ENCODE measurements at places on chromosomes 3 and 15.

GRCh38 chr3:141403576-141403975 is 35.3 kb downstream of the ZBTB38 start:
- no peak for DNase-seq

- DNase-seq: no peak
Measured at GRCh38 chr3:62621176-62621575, 247.8 kb upstream of the FEZF2 start.

GRCh38 chr15:72034859-72035650 is 82.9 kb downstream of the MYO9A start:
- no peak for DNase-seq

- no peak for DNase-seq
Measured at GRCh38 chr15:79066391-79067071, 24.0 kb downstream of the RASGRF1 start.

GRCh38 chr3:14869917-14870782 is 51.4 kb downstream of the FGD5 start:
- DNase-seq: no peak

GRCh38 chr15:58528188-58528870 is 96.5 kb downstream of the LIPC start:
- no peak for DNase-seq

GRCh38 chr3:98623572-98624280 is 30.3 kb upstream of the CPOX start:
- no peak for DNase-seq

DNA sequence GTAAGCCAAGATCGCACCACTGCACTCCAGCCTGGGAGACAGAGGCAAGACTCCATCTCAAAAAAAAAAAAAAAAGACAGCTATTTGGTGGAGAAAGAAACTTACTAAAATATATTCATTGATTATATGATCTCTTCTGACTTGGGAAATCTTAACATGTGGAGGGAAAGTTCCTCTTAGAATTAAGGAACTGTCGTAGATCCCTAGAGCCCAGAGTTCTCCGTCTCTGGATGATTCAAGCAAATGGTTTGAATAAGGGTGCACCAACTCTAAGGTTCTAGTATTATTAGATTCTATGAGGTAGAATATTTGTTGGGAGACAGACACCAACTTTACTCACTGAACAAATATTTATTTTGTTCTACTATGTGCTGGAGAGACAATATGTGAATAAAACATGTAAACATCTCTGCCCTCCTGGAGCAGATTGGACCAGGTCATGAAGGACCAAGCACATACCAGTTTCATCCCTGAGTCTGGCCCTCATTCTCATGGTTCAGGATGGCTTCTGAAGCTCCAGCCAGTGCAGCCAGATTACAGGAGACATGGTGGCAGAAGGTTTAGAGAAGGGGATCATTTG is 129.7 kb downstream of the MITF start:
- DNase-seq: no peak

GRCh38 chr15:38129531-38130204 is 123.0 kb upstream of the SPRED1 start:
- DNase-seq: peak; percentile 83

DNA sequence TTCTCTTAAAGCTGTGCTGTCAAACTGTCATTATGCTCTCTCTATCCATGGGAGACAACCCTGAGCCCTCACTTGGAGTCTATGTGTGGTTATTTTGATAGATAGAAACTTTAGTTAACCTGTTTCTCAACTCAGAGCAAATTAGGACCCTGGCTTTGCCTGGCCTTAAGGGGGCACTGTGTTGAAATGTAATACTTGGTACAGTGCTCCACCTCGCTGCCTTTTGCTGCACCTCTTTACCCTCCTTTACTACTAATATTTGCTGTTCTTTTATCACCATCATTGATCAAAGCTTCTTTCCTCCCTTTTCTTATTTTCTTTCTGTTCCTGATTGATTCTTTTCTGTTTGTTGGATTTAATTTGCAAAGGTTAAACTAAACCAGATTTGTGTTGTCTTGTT is 34.3 kb downstream of the STT3B start:
- no peak for DNase-seq

- no peak for DNase-seq
Measured at GRCh38 chr15:70348581-70349344, 251.0 kb upstream of the TLE3 start.

DNA sequence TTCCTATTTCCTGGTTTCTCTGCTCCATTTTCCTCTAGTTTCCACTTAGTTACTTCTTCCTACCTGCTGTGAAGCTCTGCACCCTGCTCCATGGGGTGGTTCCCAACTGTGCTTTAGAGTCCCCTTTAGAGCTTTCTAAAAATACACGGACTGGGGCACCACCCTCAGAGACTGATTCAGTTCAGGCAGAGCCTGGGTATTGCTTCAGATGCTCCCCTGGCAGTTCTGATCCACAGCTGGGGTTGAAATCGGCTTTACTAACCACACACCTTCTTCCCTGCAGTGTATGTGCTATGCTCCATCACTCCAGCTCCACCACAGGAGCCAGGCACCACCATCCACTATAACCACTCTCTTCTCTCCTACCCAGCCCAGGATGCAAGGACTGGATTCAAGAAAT is 12.6 kb downstream of the ANP32A start:
- no peak for DNase-seq

DNA sequence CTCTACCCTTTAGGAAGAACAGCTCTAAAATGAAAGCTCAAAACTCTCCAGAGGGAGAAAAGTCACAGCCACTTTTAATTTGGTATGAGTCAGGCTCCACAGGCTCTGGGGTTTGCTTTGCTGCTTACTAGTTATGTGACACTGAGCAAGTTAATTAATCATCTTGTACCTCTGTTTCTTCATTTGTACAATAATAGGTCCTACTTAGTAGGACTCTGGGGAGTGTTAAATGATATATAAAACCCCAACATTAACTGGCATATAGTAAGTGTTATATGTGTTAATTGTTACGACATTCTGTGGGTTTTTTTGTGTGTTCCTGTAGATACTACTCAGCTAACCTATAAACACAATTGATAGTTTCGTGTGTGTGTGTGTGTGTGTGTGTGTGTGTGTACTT is 6.6 kb downstream of the ACKR2 start:
- DNase-seq: no peak

GRCh38 chr15:74174219-74174957 is 878 bp downstream of the ISLR start:
- DNase-seq: no peak

GRCh38 chr3:52546111-52546901 is 9.9 kb downstream of the UQCC5 start:
- DNase-seq: no peak

GRCh38 chr15:52010633-52011595 is 8.1 kb upstream of the MAPK6 start:
- DNase-seq: no peak

DNA sequence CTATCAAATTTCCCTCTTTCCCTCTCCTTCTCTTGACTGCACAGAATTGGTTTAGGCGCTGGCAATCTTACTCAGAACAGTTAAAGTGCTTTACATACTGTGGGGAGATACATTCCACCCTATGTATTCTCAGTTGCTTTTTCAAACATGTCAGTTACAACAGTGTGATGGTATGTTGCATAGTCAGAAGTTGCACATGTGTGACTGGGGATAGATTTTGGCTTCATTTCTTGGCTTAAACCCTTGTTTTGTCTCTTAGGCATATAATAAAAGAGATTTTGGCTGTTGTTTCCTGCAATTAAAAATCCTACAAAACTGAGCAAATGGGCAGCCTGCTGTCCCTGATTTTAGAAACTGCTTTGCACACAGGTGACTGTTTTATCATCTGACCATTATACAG is 86.7 kb downstream of the PIK3R4 start:
- DNase-seq: no peak

- DNase-seq: no peak
Measured at GRCh38 chr15:85597155-85597815, 197.4 kb downstream of the KLHL25 start.

GRCh38 chr15:70669006-70669602 is 94.3 kb downstream of the UACA start:
- no peak for DNase-seq

DNA sequence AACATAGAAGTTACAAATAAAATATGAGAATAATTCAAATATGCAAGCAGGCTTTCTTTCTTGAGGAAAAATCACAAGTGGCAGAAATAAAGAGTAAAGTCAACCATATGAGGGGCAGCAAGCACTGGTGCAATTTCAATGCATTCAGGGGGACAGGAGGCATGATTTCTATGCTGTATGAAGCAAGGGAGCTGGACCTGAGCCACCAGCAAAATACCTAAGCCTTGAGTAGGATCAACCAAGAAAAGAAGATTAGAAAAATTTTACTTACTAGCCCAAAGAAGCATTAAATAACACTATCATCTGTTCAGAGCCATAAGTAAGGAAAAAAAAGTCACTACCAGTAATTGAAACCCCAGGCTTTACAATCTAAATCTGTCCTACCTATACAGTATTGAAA is 6.3 kb downstream of the ADGRG7 start:
- DNase-seq: no peak

- no peak for DNase-seq
Measured at GRCh38 chr3:116322750-116323375, 122.4 kb downstream of the LSAMP start.

GRCh38 chr15:49085696-49086459 is 39.6 kb upstream of the SECISBP2L start:
- no peak for DNase-seq

GRCh38 chr3:139310474-139310933 is 33.3 kb upstream of the MRPS22 start:
- no peak for DNase-seq

DNA sequence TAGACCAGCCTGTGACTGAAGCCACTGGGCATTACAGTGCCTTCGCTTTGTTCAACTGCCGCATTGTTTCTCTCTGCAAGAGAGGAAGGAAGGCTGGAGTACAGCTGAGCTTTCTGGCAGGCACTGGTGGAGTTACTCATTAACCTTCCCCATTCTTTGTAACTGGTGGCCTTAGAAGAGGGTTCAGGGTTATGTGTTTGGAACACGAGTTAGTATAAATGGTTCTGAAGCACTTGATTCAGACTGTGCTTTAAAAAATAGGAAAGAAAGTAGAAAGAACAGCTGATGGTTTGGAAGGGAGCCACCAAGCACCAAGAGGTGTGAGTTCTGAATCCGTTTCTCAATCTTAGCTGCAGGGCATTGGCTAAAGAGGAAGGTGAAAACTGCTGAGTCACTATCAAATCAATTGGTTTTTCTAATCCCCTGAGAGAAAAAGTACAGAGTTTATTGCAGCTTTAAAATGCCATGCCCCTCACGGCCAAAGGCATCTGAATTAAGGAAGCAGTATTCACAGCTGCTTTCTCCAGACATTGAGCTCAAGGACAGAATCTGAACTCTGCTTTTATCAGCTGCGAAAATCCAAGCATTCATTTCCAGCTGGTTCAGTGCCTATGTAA is 3.6 kb downstream of the HGD start:
- no peak for DNase-seq

- no peak for DNase-seq
Measured at GRCh38 chr3:81743096-81744025, 18.1 kb downstream of the GBE1 start.

DNA sequence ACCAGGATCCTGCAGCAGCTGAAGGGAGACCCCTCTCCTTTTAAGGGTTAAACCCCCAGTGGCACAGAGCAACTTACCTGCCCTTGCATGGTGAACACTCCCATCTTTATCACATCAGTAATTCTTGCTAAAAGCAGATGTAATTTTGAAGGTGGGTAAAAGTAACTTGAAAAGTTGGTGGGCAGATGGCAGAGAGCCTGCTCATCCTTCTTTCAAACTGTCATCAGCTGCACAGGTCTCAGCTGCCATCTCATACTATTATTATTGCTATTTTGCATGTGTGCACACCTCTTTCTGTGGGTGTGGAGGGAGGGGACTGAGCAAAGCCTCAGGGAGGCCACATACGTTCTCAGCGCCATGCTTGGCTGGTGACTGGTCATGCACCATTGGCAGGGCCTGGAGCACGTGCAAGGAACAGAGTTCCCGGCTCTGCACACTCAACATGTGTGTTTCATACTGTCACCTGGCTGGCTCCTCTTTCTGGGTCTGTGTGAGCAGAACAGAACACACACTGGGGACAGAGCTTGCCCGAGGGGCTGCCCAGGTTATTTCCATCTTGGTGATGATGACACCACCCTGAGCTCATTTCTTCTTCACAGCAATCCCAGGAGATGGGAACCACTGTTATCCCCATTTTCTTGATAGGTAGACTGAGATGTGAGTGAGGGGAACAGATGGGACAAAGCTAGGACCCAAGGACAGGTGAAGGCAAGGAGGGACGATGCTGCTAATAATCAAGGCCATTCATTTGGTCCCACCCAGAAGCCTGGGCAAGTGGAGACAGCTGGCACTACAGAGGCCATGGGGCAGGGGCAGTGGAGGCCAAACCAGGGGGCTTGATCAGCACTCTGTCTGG is 95.8 kb upstream of the KLF13 start:
- DNase-seq: no peak

DNA sequence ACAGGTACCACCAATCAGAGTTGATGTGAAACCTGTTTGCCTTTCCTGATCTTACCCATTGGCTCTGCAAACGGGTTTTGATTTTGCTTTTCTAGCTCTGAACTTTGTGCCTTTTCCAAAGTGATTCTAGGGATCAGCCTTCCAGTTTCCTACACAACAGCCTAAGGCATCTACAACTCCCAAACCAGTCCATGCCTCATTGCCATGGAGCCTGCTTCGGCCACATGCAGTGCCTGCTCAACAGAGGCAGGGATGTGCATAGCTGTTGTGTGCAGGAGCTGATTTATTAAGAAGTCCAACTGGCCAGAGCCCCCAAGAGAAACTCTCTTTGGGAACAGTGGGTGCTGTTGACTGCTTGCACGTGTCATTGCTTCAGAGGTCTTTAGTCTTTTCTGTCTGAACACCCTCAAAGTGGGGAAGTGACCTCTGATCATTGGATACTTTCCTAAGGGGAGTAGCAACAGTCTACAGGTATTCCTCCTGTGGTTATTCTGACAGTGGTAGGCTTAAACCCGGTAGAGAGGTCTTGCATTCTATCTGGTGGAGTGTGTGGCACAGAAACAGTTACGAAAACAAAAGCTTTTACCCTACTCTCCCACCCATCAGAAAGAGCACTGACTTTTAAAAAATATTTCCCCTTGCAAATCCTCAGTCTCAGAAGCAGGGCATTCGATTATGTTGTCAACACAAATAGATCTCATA is 36.6 kb upstream of the THSD4 start:
- DNase-seq: no peak

DNA sequence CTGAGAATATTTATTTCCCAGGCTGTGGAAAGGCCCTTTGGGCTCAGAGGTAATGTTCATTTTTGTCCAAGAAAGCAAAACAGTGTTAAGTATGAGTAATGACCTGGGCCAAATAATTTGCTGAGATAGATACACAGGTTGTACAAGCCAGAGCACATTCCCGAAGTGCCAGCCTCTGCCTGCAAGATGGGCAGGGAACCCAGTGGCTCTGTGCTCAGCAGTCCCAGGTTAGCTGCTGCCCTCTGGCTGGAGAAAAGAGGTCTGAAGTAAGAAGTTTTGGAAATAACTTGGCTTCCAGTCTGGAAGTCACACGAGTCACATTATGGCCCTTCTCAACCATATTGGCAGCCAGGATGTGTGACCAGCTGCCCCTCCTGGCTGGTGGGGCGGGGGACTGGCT is 20.2 kb downstream of the MYZAP start:
- no peak for DNase-seq

GRCh38 chr3:65596571-65597225 is 442.0 kb downstream of the MAGI1 start:
- no peak for DNase-seq
